ENCODE measurements at places on chromosomes 7 and 10. TPM values are rescaled to one million over a fixed set of nuclear protein-coding genes. Genes with fewer than 3 reads are reported as not detected.
A peak's percentile ranks its signal among the peaks of the same experiment; 100 is the strongest.

- peak; percentile 31 for DNase-seq
Observed at GRCh38 chr10:22158426-22158825, 59.4 kb downstream of the EBLN1 start.

- DNase-seq = no peak
Observed at GRCh38 chr10:125156196-125156595, 4.2 kb downstream of the CTBP2 start.

- no peak for DNase-seq
Observed at GRCh38 chr10:89164080-89164479, 43.0 kb downstream of the CH25H start.

DNA sequence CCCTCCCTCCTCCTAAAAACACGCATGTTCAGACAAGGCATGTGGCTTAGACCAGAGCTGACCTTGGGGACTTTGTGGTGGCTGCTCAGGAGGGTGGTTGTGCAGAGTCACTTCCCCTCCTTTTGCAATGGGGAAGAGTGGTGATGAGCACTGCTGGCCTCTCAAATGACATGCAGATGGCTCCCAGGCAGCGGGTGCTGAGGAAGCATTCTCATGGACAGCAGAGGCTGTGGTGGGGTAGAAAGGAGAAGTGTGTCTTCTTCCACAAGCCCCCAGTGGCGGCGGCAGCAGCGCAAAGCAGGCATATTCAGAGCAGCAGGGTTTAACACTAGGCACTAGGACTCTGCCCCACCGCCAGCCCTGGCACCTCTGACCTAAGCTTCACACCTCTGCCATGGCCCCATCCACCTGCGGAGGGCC is 105.9 kb upstream of the ANLN start:
- DNase-seq = no peak

- peak; percentile 66 for DNase-seq
Observed at GRCh38 chr7:141073173-141073640, 657 bp upstream of the TMEM178B start.

- peak; percentile 44 for DNase-seq
Observed at GRCh38 chr10:103733045-103733419, 122.3 kb downstream of the SH3PXD2A start.

- DNase-seq = no peak
Observed at GRCh38 chr7:97506728-97507127, 225.2 kb upstream of the TAC1 start.

DNA sequence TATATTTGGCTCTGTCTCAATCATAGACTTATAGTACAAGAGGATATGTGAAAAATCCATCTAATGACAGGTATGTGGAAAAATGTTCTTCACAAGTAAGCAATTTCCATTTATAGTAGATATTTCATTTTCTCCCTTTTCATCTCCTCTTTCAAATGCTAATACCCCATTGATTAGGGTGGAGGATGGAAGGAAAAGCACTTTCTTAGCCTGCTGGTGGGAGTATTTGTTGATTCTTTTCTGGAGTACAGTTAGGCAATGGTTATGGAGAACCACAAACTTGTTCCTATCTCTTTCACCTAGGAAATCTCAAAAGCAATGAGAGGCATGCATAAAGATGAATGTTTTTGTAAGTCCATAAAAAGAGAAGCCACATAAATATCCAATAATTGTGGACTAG is 108.0 kb upstream of the CREB5 start:
- no peak for DNase-seq

- no peak for DNase-seq
Observed at GRCh38 chr7:88357294-88357693, 50.6 kb upstream of the STEAP4 start.

GRCh38 chr10:10626734-10627133 is 390.9 kb upstream of the CELF2 start:
- no peak for DNase-seq

GRCh38 chr10:77121829-77122228 is 515.8 kb downstream of the KCNMA1 start:
- no peak for DNase-seq

DNA sequence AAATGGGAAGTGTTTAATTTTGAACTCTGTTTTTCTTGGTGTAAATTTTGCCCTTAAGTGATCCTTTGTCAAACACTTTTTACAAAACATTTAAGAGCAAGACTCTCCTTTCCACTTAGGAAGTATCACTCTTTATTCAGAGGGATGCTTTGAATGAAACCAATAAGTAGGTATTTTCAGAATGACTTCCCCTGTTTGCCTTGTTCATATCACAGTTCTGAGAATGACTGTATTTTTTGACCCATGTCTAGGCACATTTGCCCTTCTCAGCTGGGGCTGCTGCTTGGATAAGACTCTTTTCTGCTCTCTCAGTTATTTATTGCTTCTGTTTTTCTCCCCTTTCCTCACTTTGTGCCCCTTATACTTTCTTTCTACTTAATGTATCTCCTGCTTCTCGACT is 98.2 kb downstream of the CCNY start:
- no peak for DNase-seq

DNA sequence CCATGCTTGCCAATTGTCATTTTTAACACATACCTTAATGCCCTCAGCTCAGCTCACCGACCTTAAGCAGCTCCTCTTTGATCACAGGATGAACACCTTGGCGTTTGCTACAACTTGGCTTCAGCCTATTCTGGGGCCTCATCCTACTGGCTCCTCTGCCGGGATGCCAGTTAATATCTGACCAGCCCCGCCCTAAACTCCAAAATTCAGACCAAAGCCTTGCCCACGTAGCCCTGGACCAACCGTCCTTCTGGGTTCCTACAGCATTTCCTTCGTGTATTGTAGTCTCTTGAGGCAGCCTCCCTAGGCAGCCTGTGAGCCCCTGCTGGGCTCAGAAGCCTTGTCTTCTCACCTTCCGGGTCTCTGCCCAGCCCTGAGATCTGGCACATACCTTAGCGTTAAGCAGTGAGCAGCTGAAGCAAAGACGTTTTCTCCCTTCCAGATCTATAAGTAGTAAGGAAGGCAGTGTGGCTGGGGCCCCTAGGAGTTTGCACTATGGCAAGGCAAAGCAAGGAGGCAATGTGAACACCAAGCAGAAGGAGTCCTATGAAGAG is 836 bp downstream of the ENO4 start:
- no peak for DNase-seq

- no peak for DNase-seq
Observed at GRCh38 chr7:25968205-25968993, 183.6 kb upstream of the NFE2L3 start.

DNA sequence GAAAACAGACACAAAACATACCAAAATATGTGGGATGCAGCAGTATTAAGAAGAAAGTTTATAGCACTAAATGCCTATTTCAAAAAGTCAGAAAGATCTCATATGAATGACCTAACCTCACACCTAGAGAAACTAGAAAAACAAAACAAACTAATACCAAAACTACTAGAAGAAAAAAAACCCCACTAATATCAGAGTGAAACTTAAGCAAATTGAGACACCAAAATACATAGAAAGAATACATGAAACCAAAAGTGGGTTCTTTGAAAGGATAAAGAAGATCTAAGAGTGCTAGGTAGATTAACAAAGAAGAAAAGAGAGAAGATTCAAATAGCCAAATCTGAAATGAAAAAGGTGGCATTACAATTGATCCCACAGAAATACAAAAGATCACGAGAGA is 494.1 kb downstream of the SH2D4B start:
- DNase-seq = no peak

DNA sequence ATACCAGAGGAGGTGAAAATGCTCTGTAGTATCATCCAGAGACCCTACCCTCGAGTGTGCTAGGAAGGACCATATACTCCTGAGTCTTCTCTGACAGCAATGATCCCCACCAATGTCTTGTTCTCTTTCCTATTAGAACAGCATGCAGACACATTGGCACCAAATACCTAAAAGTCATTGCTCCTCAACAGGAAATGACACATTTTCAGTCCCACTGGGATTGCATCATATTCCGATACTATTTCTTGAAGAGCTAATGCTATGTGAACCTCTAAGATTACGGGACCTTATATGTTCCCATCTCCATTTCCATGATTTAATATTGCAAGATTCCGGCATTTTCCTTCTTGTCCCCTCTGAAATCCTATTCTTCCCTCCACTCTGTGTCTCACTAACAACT is 177.4 kb downstream of the NRP1 start:
- DNase-seq = peak; percentile 69

DNA sequence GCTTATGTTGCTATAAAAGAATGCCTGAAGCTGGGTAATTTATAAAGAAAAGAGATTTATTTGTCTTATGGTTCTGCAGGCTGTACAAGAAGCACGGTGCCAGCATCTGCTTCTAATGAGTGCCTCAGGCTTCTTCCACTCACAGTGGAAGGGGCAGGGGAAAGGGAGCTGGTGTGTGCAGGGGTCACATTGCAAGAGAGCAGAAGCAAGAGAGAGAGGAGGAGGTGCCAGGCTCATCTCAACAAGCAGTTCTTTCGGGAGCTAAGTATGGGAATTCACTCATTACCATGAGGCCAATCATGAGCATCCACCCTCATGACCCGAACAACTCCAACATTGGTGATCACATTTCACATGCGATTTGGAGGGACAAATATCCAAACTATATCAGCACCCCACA is 17.2 kb upstream of the SLK start:
- DNase-seq = no peak

- no peak for DNase-seq
Observed at GRCh38 chr7:94252124-94252523, 142.6 kb upstream of the COL1A2 start.

GRCh38 chr10:97778452-97779302 is 6.9 kb upstream of the SFRP5 start:
- no peak for DNase-seq

- no peak for DNase-seq
Observed at GRCh38 chr10:69080226-69080625, 7.7 kb upstream of the SRGN start.

- no peak for DNase-seq
Observed at GRCh38 chr10:27833792-27834191, 88.2 kb upstream of the MKX start.

DNA sequence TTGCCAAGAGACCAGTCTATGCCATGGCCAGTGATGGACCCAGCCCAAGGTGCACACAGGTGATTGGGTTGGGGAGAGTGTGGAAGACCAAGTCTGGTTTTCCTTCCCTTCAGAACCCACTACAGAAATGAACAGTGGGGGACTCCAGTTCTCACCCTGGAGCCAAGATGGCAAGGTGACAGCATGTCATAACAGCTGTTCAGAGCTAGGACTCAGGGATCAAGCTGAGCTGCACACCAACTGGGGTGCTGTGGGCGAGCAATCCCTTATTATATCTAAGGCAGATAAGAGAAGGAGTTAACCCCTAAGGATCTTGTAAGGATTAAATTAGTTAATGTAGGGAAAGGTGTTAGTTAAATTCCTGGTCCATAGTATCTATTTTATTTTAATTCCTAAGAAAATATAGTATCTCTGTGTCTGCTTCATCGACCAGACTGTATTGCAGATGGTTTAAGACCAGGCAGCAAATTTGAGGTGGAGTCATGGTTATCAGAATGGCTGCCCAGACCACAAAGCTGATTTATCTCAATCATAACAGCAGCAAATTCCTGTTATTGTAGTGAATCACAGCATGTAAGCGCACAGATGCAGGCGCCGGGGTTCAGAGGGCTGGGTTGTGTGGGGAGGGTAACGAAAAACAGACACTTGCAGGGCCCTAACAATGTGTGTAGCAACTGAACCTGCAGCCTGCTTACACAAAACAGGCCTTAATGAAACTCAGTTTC is 208.7 kb upstream of the ZNF32 start:
- DNase-seq = peak; percentile 94

GRCh38 chr7:116862951-116863670 is 724 bp downstream of the CAPZA2 start:
- peak; percentile 38 for DNase-seq

GRCh38 chr10:6542999-6543430 is 37.1 kb downstream of the PRKCQ start:
- DNase-seq = no peak

DNA sequence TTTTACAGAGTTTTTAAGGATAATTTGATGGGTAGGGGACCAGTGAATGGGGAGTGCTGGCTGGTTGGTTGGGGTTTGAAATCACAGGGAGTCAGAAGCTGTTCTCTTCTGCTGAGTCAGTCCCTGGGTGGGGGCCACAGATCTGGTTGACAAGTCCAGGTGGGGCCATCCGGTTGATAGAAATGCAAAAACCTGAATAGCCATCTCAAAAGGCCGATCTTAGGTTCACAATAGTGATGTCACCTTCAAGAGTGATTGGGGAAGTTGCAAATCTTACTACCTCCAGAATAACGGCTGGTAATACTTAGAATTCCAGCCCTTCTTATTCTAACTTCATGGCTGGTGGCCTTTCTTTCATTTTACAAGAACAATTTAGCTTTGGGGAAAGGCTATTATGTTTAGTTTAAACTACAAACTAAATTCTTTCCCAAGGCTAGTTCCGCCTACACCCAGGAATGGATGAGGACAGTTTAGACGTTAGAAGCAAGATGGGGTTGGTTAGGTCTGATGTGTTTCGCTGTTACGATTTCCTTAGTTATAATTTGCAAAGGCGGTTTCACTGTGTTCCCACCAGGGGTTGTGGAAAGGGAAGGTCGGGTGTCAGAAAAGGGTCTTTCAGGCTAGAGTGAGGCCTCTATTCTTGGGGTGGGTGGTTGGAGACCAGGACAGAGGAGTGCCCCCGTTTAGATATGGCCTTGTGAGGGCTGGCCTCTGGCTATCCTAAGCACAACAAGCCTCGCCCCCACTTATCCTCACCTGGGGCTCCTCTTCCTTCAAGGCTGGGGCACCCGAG is 27.4 kb downstream of the IFT22 start:
- DNase-seq = no peak

DNA sequence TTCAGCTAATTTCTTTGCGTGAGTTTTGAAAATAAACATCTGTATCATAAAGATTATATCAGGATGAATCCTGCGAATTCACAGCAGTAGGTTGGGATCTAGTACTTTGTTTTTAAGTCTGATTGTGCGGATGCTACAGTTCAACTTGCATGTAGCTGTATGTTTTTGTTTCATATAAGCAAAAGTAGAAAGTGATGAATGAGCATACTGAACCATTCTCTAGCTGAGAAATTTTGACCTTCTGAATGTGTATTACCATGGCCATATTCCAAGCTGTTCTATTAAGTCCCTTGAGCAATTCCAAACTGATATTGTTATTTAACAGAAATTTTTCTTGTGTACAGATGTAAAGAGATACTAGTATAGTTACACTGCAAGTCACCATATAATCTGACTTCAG is 358.8 kb upstream of the MEOX2 start:
- DNase-seq = no peak

C10orf105 gene
- total RNA-seq = not detected

CPN1 gene
- total RNA-seq = not detected

DPP6 gene
- not detected for total RNA-seq

KIAA1217 gene
- 2.8 TPM for total RNA-seq

ARMH3 gene
- total RNA-seq = 4.1 TPM

PNLIPRP3 gene
- total RNA-seq = not detected

IFIT2 gene
- total RNA-seq = 8.1 TPM

CCDC172 gene
- not detected for total RNA-seq

GDF2 gene
- total RNA-seq = not detected

MAGI2 gene
- total RNA-seq = 0.44 TPM

KAZALD1 gene
- 0.44 TPM for total RNA-seq

LRMDA gene
- total RNA-seq = 17.3 TPM

ABCB4 gene
- not detected for total RNA-seq

CPA4 gene
- under 0.01 TPM for total RNA-seq

FBXL13 gene
- 0.20 TPM for total RNA-seq

LAMB1 gene
- 315 TPM for total RNA-seq

TFEC gene
- total RNA-seq = 1.3 TPM

MUC12 gene
- total RNA-seq = not detected

NPY4R gene
- total RNA-seq = not detected

Data from lung microvascular endothelial cell (primary cell).